ENCODE measurements at places on chromosomes 12 and 14.

- ATAC-seq, result peak; percentile 90
Observed at GRCh38 chr14:61934385-61934784, 172.2 kb downstream of the SNAPC1 start.

DNA sequence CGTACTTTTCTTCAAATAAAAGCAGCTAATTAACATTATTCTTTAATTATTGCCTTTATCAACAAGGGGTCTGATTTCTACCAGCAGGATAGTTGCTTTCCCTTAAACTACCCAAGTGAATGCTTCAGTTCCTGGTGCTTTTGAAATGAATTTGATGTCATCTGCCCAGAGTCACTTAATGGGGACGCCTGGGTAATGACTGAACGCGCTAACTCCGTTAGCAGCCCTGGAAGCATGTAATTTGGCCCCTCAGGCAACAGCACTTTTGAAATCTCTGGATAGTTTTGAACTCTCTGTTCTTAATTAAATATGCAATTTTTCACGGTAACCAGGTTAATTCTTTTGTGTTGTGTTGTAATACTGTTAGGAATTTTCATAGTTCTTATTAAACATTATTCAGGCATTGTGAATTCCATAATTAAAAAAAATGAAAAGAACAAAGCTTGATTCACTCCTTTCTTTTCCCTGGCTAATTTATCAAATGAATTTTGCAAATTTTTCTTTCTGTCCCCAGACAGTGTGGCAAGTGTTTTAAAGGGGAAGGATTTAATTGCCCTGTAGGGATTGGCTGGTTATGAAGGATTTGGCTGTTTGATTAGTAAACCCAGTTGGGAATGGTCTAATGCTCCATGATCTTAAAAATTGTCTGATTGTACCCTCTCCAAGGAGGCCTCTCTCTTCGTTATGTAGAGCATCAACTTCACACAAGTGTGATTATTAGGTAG, 137.5 kb upstream of the MYL2 start:
- ATAC-seq, result no peak

GRCh38 chr14:69671365-69672030, 60.1 kb downstream of the SUSD6 start:
- ATAC-seq, result no peak

DNA sequence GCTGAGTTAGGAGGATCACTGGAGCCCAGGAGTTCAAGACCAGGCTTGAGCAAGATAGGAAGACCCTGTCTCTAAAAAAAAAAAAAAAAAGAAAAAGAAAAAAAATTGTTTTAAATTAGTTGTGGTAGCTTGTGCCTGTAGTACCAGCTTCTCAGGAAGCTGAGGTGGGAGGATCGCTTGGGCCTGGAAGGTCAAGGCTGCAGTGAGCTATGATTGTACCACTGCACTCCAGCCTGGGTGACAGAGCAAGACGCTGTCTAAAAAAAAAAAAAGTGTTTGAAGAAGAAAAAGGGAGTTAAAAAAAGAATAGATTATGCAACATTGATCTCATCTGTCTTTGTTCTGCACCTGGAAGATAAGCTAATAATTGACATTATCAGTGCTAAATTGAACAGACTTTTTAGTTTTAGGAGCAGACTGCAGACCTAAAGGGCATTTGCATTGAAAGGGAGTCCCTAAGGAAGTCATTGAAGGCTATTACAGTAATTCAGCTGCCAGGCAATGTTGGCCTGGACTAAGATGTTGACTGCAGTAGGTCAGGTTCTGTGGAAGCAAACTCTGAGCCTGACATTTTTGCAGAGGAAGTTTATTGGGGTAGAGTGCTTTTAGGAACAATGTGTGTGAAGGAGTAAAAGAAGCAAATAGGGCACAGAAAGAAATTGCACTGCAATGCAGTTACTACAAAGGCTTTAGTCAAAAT, 215.8 kb downstream of the PCNX1 start:
- no peak for ATAC-seq

DNA sequence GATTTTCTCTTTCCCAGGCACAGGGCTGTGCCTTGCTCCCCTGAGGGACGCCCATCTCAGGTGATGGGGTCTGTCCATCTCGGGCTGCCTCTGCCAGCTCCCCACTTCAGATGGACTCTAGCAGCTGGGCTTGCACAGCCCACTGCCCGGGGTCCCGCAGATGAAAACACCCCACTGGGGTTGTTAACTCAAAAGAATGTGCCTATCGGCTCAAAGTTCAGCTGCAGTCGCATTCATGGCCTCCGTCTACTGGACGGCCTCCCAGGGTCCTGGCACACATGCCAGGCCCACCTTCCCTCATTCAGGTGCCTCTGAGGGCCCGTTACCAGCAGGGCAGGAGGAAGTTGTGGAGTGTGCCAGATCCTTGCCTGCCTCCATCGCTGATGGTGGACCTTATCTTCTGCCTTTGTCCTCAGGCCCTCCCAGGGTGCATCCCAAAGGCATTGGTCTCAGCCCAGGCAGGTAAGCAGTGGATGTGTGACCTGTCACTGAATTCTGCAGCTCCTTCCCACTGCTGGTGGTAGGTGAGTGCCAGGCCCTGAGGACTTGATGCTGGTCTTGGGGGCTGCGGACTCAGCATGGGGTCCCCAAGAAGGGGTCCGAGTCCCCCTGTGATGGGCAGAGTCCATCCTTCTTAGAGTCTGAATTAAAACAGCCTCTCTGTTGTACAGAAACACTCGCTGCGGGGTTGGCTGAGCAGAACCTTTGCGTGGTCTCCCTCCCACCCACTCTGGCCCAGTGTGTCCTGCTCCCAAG, 324.6 kb upstream of the DIO3 start:
- no peak for ATAC-seq

DNA sequence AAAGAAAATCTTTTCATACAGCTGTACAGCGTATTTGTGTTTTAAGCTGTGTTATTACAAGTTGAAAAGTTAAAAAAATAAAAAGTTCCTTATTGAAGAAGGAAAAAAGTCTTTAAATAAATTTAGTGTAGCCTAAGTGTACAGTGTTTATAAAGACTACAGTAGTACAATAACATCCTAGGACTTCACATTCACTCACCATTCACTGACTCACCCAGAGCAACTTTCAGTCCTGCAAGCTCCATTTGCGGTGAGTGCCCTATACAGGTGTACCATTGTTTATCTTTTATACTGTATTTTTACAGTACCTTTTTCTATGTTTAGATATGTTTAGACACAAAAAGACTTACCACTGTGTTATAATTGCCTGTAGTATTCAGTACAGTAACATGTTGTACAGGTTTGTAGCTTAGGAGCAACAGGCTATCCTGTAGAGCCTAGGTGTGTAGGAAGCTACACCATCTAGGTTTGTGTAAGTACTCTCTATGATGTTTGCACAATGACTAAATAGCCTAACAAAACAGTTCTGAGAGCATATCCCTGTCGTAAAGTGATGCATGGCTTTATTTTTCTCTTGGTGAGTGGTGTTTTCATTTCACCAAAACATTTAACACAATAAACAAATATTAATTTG, 275.2 kb downstream of the DACT1 start:
- no peak for ATAC-seq

GRCh38 chr14:57066463-57066862, 202.2 kb downstream of the EXOC5 start:
- ATAC-seq, result no peak

DNA sequence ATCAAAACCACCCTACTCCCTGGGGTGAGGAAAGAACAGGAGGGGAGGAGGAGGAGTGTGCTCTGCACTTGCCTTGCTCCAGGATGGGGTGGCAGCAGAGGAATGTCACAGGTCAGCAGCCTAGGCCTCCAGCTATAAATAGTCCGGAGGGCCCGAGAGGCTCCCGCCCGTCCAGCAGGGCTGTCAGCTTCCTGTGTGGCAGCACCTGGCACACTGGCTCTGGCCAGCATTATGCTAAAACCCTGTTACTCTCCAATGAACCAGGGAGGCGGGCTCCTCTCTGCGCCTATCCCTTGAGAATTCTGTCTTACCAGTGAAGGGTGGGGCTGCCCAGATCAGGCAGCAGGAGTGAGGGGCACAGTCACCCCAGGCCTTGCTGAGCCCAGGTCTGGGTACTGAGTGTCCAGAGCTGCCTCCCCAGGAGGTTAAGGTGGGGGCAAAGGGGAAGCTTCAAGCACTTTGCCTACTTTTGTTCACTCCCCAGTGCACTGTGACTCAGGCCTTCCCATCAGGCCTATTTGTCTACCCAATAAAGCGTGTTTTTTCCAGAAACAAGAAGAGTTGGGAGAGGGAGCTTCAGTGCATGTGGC, 1.2 kb upstream of the COX14 start:
- ATAC-seq, result no peak

DNA sequence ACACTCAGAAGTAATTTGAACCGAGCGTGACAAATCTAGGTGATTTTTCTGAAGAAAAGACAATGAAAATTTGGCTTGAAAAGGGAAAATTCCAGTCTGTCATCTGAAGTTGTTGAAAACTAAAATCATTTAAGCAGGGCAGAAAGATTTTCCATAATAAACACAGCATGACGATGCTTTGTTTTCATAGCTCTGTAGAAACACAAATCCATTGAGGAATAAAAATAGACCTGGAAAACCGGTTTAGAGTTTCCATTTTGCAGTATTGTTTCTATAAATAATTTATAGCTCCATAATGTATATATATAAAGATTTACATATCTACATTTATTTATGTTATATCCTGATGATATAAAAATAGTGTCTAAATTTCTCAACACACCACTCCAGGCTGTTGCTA, 1918.5 kb upstream of the FLRT2 start:
- ATAC-seq, result no peak

GRCh38 chr14:88463318-88463717, 77.9 kb downstream of the SPATA7 start:
- no peak for ATAC-seq

DNA sequence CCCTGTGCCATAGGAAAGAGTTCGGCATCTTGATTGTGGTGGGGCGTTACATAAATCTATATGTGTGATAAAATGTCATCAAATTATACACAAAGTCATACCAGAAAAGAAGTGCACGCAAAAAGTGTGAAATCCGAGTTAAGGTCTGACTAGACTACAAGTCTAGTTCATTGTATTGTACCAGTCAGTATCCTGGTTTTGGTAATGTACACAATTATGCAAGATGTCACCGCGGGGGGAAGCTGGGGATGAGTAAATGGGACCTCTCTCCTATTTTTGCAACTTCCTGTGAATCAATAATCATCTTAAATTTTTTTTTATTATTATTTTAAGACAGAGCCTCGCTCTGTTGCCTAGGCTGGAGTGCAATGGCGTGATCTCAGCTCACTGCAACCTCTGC, 43.2 kb upstream of the BCL11B start:
- no peak for ATAC-seq

Measured in activated T-helper 17 cell treated with anti-CD3 and anti-CD28 coated beads, Interleukin-2, amount 50 U/mL, for 72 hours (primary cell).